HL-60 (cell line): ENCODE measurements at places on chromosomes 5 and 9.

DNA sequence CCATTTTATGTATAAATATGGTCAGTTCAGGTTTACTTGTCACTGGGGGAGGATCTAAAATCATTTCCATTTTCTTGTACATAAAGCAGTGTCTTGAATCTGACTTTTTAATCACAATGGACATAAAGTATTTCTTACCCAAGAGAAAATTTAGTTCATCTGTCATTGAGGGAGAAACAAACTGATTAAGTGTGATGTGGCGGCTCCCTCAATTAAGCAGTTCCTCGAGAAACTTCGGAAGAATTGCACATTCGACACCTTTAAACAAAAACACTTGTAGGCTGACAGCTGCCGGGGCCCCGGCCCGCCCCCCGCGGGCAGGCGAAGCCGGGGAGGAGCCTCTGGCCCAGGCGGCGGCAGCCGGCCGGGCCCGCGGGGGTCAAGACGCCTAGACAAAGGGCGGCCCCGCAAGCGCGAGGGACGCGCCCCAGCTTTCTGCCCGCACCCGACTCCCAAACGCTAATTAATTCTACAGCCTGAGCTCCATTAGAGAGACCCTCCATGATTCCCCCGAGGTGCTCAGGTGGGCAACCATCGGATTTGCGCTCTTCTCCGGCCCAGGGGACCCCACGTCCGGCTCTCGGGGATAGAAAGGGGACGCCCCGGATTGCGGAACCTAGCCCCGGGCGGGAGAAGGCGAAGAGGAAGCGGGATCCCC is 750 bp downstream of the TRIM36 start:
- DNase-seq: peak; percentile 38

DNA sequence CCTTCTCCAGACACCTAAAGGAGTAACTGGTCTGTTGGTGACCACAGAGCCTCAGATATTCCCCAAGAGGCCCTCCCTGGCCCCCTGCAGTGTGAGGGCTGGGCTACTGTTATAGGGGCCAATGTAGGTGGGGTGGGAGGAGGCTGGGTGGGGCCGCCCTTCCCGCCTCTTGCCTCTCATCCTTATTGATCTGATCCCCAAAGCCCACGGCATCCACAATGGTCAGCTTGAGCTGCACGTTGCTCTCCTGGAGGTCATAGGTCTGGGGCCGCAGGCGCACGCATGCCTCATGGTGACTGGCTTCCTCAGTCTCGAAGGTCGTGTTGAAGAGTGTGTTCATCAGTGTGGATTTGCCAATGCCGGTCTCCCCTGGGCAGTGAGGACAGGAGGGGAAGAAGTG is 13.0 kb downstream of the SEPTIN8 start:
- no peak for DNase-seq

DNA sequence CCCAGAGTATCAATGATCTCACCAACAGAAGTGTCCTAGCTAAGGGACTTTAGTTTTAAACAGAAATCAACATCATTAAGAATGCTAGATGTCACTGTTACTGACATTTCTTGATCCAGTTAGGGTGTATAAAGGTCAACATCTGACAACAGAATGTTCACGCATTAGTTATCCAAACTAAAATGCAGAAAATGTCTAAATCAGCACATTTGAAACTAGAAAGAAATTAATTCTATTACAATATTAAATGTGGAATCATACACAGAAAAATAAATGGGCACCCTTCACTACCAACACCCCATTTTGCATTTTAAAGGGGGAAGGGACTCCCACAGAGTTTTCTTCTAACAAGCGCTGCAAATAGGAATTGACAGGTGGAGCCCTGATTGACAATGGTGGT is 24.5 kb downstream of the ELAVL2 start:
- DNase-seq: no peak

GRCh38 chr5:94928891-94929290 is 310.4 kb downstream of the SLF1 start:
- no peak for DNase-seq

GRCh38 chr5:119706049-119706448 is 76.7 kb downstream of the FAM170A start:
- no peak for DNase-seq

- DNase-seq: no peak
Measured at GRCh38 chr5:1093361-1093760, 18.5 kb downstream of the SLC12A7 start.

DNA sequence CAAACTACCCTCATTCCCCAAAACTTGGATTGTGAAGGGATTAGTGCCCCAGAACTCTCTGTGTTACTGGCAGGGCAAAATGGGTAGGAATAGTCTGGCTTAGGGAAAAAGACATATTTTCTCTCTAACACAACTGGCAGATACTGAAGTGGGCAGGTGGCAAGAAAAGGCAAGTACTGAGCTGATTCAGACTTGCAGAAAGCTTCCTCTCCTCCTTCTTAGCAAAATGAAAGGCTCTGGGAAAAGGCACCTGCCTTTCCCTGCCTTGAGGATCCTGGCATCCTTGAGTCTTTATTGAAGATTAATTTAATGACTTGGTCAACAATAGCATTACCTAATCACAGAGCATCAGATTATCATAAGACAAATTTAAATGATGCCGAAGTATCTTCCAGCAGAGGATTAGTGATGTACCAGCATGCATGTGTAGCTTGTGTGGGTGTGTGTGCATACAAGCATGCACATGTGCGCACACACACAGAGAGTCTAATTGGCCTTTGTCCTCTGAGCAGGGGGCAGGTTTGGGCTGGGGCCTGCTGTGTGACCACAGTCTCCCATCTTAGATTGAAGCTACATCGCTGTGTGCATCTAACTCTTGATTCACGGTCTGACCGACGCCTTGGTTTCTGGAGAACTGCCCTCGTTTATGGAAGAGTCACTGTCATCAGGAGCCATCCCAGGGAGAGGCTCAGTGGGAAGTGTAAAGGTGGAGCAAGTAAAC is 294.8 kb downstream of the AOPEP start:
- no peak for DNase-seq

GRCh38 chr5:149172709-149173505 is 31.6 kb downstream of the ABLIM3 start:
- no peak for DNase-seq

DNA sequence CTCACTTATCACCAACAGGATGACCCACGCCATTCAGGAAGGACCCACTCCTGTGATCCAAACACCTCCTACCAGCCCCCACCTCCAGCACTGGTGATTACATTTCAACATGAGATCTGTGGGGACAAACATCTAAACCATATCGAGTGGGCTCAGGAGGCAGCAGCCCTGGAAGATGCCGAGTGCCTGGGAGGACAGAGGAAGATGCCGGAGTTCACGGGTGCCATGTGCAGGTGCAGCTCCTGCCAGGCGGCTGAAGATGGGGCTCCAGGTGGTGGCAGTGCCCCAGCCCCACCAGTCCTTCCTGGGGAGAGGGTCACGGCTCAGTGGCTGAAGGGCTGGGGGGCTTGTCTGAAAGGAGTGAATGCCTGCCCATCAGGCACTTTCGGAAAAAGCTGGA is 6.1 kb upstream of the CEP72 start:
- no peak for DNase-seq

GRCh38 chr5:121737120-121737519 is 114.6 kb upstream of the FTMT start:
- no peak for DNase-seq

- DNase-seq: no peak
Measured at GRCh38 chr9:112728401-112728800, 10.5 kb upstream of the INIP start.

GRCh38 chr5:180049185-180049548 is 22.4 kb downstream of the RNF130 start:
- no peak for DNase-seq

- DNase-seq: no peak
Measured at GRCh38 chr9:96340707-96341106, 38.7 kb upstream of the HSD17B3 start.

DNA sequence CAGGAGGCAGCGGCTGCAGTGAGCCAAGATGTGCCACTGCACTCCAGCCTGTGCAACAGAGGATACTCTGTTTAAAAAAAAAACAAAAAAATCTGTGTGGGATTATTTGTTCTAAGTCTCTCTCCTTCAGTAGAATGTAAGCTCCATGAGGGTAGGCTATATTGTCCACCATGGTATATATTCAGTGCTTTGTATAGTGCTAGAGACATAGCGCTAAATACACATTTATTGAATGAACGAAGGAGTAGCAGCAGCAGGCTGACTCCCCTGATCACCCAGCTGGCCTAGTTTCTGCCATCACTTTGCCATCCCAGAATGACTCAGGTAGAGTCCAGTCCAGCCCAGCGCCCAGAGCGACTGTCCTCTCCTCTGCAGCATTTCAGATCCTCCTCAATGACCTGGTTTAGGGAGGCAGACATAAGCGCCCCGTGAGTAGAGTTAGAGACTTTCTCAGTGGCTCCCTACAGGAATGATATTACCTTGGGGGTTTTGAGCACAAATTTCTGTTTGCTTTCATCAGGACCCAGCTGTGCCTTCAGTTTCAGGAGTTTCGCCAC is 716 bp downstream of the HARS1 start:
- no peak for DNase-seq
